ENCODE measurements at places on chromosomes 7 and 10.

- DNase-seq, result no peak
These were observed 4.4 kb downstream of the OPN4 start for GRCh38 chr10:86658751-86659150.

DNA sequence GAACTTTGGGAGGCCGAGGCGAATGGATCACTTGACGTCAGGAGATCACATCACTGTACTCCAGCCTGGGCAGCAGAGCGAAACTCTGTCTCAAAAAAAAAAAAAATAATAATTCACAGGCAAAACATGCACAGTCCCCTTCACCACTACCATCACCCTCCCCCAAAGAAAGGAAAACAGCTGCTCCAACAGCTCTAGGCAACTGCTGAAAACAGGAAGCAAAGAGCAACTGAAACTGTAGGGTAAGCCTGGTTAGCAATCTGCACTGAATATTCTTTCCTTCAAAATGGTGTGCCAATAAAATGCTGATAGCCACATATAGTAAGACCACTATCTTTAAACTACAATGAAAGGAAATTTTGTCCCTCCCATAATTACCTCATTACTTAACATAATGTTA is 11.8 kb downstream of the NT5C2 start:
- DNase-seq, result no peak

DNA sequence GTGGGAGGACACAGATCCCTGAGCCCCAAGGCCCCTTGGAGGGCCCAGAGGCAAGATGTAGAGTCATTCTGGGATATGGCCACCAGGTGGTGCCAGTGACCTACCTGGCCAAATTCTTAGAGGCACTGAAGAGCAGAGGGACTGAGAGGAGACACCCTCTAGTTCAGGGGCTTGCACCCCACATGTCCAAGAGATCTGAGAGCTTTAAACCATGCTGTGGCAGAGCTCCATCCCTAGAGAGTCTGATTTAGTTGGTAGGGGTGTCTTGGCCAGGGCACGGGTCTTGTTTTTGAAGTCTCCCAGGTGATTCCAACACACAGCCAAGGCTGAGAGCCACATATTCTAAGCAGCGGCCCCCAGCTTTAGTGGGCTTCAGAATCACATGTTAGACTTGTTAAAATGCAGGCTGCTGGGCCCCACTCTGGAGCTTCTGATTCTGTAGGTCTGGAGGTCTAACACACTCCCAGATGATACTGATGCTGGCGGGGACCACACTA is 52.5 kb downstream of the PRF1 start:
- DNase-seq, result no peak

DNA sequence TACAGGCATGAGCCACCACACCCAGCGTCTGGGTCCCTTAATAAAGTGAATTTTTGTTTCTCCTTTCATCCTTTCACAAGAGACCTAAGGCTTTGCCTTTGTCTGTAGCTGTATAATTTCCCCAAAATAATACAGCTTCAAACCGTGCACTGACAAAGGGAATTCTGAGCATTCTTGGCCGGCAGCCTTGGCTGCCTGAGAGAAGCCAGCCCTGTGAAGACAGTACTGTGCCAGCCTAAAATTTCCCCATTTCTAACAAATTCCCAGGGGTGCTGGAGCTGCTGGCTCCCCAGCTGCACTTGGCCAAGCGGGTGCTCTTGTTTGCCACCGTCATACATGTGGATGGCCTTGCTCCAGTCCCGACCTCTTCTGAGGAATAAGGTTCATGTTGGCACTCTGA is 106.2 kb downstream of the ZMYND11 start:
- DNase-seq, result no peak

DNA sequence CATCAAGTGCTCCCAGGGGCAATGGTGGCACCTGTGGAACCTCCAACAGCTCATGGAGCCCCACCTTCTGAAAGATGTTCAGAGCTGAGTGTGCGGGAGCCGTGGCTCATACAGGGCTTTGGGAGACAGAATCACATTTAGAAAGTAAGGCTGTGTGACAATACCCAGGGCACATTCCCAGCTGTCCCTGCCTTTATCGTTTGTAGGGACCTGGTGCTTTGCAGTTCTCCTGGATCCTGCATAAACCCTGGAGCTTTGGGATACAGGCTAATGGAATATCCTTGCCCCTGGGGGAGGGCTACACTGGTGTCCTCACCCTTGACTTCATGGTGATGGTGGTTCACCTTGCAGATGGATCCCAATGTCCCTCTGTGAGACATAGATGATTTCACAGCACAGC is 134.8 kb upstream of the LAMB4 start:
- no peak for DNase-seq

- no peak for DNase-seq
These were observed 131.8 kb upstream of the UNC5B start for GRCh38 chr10:71080381-71081228.

- DNase-seq, result no peak
These were observed 4.9 kb upstream of the FOXP2 start for GRCh38 chr7:114409750-114410149.

DNA sequence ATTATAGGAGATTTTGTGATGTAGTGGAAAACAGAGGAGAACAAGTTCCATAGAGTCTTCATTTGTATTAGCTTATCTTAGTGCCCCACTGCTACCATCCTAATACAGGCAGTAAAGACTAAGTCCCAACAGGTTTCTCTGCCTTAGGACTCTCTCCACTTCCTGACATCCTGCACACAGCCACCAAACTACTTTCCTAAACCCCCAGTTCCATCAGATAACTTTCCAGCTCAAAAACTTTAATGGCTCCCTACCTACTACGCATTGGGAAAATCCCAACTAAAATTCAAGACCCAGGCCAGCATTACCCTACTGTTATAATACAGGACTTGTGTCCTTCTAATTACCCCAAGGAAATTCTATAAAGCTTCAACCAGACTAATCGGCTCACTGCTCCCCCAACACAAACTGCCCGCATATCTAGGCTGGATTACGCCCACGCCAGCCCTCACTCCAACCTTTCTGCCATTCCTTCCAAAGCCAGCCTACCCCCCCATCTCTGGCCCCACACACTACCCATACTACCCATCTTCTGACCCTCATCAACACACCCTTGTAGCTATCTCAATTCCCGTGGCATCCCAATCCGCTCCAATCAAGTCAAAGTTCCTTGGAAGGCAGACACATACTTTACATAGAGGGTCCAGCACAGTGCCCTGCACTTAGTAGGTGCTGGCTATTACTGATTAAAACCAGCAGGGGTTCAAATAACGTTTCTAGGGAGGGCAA is 1.4 kb downstream of the IDE start:
- no peak for DNase-seq

DNA sequence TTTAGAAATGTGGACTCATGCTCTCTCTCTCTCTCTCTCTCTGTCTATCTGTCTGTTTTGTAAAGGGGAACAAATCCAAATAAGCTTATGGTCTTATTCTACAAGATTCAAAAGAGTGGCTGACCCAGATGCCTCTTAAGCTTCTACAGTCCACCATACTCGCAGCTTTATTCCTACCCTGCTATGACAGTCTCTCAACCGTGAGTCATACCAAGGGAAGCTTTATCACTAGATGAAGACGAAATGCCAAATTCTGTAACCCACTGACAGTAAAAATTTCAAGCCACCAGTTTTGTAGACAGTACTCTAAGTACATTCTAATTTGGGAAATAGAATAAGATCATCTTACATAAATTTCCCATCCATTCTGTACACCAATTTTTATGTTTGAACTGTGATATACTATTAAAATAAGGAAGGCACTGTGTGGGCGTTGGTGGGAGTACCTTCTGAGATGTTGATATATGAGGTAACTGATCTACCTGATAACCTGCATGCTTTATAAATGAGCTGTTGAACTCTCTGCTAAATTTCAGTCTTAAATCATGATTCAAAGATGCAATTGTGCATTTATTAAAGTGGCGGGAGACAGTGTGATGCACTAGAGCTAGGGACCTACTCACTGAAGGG is 153.2 kb downstream of the KLF6 start:
- no peak for DNase-seq

DNA sequence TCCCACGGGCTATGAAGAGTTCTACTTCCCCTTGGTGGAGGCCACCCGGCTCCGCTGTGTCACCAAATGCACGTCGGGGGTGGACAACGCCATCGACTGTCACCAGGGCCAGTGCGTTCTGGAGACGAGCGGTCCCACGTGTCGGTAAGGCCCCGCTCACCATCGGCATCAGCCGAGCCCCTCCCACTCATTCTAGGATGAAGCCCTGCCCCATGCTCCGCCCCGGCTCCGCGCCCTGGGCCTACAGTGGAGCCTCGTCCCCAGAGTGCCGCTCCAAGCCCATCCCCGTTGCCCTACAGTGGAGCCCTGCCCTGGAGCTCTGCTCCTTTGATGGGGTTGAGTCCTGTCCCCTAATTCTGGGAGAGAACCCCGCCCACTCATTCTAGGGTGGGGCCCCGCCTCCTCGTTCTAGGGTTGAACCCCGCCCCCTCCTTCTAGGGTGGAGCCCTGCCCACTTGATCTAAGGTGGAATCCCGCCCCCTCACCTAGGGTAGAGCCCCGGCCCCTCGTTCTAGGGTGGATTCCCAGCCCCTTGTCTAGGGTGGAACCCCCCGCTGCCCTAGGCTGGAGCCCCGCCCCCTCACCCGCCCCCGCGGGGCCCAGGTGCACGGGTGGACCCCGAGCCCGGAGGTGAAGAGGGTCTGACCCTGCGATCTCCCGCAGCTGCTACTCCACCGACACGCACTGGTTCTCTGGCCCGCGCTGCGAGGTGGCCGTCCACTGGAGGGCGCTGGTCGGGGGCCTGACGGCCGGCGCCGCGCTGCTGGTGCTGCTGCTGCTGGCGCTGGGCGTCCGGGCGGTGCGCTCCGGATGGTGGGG is 3.4 kb upstream of the MUC12 start:
- DNase-seq, result no peak

- no peak for DNase-seq
These were observed 116.1 kb downstream of the INPP5A start for GRCh38 chr10:132653721-132654120.

DNA sequence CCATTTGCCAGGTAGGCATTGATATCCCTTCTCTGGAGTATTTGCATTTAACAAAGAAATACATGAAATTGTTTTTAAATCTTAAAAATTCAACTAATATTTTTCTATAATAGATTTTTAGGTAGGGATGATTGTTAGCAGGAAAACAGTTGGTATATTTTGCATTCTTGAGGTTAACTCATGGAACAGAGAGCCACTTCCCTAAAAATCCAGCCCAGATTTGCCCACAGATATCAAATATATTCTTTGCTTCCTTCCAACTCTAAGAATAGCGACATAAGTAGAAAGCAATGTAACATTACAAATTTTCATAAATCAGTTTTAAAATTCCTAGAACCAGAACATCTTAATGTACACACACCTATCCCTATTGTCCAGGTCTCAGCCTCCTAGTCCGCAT is 45.0 kb upstream of the ANLN start:
- DNase-seq, result no peak

GRCh38 chr7:158997471-158997870 is 141.1 kb downstream of the DYNC2I1 start:
- no peak for DNase-seq

DNA sequence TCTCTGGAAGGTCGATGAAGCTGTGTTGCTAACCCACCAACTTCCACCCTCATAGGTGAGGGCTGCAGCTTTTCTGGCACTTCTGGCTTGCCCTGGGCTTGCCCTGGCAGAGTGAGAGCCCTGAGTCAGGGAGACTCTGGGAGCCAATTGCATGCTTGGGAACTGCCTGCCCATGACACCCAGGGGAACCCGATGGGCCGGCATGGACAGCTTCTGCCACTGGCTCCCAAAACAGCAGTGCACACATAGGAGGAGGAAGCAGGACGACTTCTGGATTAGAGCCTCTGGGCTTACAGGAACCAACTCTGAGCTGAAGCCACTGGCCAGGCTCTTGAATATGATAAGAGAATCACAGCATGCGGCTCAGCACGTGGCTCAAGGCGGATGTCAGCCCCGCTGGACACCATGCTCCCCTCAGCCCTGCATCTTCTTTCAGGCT is 135.2 kb upstream of the UNC5B start:
- DNase-seq, result no peak

- no peak for DNase-seq
These were observed 104.0 kb downstream of the JCAD start for GRCh38 chr10:29955329-29955935.

- DNase-seq, result no peak
These were observed 55.4 kb upstream of the KLF14 start for GRCh38 chr7:130789436-130789835.

DNA sequence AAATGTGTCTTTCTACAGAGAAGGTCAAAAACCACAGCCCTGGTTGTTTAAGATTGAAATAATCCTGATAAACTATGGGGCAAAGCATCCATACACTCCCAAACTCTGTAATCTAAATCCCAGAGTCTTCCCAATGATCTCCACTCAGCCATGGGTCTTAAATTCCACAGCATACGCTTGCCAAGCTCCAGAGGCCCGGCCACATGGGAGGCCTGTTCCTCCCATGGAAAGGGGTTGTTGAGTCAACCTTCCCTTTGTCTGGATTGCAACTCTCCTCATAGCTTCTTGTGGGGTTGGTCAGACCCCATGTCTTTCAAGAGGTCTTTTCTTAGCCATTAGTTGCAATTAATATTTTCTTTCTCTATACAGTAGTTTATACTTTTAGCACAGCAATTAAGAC is 718 bp upstream of the STEAP4 start:
- DNase-seq, result no peak

DNA sequence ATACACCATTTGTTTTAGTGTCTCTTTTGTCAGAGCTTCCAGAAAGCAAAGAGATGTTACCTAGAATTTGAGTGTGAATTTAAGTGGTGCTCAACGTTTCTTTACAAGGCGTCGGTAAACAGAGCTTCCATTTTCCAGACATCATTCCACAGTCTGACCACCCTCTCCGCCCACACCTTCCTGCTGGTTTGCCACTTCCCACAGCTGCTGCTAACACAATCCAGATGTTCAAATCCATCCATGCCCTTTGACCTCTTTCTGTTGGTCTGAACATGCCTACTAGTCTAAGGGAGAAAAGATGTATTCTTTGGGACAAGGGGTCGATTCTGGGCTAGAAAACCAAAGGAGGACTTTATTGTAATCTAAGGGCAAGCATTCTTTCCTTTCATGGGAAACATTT is 86.1 kb downstream of the FAM107B start:
- no peak for DNase-seq

Data from esophagus squamous epithelium (tissue), 5 donors.